ENCODE measurements at places on chromosomes 1 and 21. TPM values are rescaled to one million over a fixed set of nuclear protein-coding genes. Genes with fewer than 3 reads are reported as not detected.

TMEM61 gene
- polyA plus RNA-seq = 1.3 TPM

BRWD1 gene
- 48.4 TPM for polyA plus RNA-seq

SPRR2F gene
- polyA plus RNA-seq = not detected

ERICH3 gene
- polyA plus RNA-seq = 0.76 TPM

SERINC2 gene
- 51.2 TPM for polyA plus RNA-seq

HJV gene
- 0.16 TPM for polyA plus RNA-seq

HRNR gene
- 1.1 TPM for polyA plus RNA-seq

AMY1A gene
- not detected for polyA plus RNA-seq

EXO5 gene
- polyA plus RNA-seq = 12.3 TPM

DNA sequence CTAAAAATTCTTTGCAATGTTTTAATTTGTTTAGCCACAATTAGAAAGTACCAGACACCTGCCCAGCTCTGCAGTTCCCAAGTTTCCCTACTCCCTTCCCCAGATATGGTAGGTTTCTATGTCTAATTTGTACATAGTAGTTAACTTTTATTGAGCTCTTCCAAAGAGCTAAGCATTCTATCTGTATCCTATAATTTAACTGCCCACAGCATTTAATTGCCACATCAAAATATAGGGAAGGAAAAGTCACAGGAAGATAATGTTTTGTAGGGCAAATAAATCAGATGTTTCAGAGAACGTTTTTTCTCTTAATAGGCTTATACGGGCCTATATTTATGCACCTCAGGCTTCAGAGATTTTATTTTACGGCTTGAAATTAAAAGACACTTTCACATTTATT lies 15.7 kb upstream of the FMO3 start:
- no peak for DNase-seq

- DNase-seq = no peak
Measured at GRCh38 chr1:246533371-246533905, 26.4 kb upstream of the SMYD3 start.

DNA sequence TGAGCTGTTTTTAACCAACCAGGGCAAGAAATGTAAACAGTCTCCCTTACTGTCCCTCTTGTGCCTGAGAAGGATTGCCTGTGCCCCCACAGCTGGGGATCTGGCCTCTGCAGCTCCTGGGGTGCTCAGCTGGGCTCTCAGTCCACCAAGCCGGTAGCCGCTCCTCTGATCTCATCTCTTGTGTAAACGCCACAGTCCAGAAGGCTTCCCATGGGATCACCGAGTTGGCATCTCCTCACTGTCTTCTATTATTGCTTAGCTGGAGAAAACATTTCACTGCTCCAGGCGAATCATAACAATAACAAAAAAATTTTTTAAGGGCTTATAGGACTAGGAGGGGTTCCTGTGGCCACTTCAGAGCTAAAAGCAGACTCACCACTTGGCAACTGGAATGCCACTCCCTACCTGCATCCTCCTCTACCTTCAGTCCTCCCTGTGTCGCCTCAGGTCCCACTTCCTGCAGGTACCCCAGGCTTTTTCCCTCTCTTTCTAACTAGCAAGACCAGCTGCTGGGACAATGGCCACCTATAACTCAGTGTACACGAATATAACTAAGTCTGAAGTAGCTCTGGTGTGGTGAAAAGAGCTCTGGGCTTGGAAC lies 75.8 kb downstream of the ATP1A1 start:
- DNase-seq = no peak

DNA sequence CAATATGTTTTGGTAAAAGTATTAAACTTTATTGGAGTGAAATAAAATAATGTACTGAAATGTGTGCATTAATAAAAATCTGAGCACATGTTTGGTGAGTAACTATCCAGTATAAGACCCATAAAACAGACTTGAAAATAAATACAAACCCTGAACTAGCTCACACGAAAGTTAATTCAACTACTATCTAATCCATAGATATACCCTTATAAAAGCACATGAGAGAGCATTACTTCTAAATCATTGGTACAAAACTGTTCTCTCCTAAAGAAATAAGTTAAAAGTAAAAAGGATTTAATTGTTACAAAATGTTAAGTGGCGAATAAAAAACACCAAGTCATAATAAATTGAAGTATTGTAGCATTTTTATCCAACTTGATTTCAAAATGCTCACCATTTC lies 295.6 kb downstream of the PTPRC start:
- no peak for DNase-seq

DNA sequence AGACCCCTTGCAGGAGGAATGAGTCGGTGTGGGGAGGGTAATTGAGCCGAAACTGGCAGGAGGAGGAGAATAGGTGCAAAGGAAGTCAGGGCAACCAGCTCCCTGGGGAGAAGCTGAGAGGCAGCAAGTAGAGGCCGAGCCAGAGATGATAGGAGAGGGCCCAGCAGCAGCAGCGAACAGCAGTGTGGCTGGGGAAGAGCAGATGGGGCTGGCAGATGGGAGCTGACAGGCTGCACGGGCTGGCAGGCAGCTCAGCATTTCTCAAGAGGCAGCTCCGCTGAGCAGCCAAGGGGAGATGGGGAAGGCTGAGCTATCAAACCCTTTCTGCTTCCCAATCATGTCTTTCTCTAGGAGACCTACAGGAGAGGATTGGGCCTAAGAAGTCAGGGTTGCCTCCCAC lies 158.2 kb downstream of the TRIM33 start:
- DNase-seq = no peak

DNA sequence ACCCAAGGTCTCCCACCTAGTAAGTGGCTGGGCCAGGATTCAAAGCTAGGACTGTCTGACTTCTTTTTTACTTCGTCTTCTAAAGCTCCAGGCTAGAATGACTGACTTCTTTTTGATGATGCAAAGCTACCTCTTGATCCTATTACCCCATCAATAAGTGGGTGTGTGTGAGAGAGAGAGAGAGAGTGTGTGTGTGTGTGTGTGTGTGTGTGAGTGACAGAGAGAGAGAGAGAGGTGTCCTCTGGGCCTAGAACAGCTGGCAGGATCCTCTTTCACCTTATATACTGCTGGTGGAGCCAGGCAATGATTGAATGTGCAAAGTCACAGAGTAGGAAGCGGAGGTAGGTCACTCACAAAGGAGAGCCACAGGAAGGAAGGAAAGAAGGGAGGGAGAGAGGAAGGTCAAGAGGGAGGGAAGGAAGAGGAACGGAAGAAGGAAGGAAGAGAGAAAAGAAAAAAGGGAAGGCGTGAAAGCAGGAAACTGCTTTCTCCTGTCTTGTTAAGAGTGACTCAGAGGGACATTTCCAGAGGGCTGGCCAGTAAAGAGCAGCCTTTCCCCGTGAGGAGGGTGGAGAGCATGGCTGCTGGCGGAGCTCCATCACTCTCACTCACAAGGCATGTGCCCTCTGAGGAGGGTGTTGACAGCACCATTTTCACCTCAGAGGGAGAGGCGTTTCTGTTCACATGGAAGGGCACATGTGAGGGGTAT lies 68.9 kb downstream of the CDC7 start:
- no peak for DNase-seq

GRCh38 chr21:36507397-36508018 lies 27.6 kb upstream of the CLDN14 start:
- no peak for DNase-seq

GRCh38 chr1:225613006-225613405 lies 39.9 kb downstream of the ENAH start:
- DNase-seq = no peak

DNA sequence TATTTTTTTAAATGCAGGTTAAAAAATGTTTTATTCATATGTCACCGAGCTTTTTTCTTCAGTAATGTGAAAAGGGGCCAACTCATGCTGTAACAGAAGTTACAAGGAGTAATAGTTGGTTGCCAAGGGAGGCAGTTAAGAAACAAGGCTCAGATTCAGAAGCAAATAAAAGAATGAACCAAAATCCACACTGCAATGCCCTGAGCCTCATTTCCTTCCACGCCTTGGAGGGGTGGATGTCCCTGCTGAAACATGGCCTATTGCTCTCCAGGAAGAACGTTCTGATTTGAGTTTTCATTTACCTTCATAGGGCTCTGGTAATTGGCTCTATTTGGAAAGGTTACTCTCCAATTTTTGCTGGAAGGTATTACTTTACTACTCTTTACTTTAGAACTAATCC lies 24.4 kb downstream of the ALG14 start:
- DNase-seq = no peak

GRCh38 chr1:36349839-36350238 lies 26.4 kb upstream of the EVA1B start:
- DNase-seq = no peak

- no peak for DNase-seq
Measured at GRCh38 chr1:111582644-111583618, 36.7 kb upstream of the RAP1A start.

GRCh38 chr1:89996450-89997110 lies 1.7 kb downstream of the ZNF326 start:
- DNase-seq = no peak

GRCh38 chr1:183970516-183971300 lies 66.8 kb downstream of the COLGALT2 start:
- DNase-seq = no peak

GRCh38 chr21:45071874-45072737 lies 2.3 kb upstream of the ADARB1 start:
- DNase-seq = no peak

DNA sequence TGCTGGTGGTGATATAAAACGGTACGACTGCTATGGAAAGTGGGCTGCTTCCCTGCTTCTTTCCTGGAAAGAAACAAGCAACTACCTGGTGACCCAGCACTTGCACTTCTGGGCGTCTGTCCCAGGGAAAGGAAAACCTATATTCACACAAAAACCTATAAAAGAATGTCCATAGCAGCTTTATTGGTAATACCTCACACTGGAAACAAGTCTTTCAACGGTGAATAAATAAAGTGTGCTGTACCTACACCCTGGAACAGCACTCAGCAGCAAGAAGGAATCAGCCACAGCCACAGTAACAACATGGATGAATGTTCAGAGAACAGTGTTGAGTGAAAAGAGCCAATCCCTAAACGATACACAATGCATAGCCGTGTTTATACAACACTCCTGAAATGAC lies 19.9 kb downstream of the SLC19A1 start:
- no peak for DNase-seq

GRCh38 chr1:246689409-246690008 lies 34.7 kb upstream of the SCCPDH start:
- no peak for DNase-seq

- DNase-seq = no peak
Measured at GRCh38 chr1:25515033-25515432, 28.4 kb upstream of the LDLRAP1 start.

DNA sequence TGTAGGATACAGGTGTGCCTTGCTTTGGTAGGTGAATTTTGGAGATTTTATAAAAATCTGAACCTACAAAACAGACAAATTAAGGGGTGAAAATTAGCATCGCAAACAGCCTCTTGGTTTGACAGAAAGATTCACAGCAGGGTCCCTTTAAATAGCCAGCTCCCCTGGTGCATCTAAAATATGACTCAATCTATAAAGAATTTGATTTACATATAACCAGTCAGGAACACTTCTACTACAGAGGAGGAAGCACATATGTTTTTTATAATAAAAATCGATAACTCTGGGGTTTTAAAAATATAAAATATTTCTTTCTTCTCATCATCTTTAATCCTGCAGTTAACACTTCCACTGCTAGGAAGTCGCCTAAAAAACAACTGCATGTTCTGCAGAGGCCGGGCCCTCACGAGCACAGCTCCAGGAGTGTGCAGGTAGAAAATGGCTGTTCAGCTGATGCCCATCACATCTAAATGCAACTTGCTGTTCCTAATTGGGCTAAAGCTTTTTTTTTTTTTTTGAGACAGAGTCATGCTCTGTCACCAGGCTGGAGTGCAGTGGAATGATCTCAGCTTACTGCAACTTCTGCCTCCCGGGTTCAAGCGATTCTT lies 203.4 kb downstream of the HS2ST1 start:
- no peak for DNase-seq

DNA sequence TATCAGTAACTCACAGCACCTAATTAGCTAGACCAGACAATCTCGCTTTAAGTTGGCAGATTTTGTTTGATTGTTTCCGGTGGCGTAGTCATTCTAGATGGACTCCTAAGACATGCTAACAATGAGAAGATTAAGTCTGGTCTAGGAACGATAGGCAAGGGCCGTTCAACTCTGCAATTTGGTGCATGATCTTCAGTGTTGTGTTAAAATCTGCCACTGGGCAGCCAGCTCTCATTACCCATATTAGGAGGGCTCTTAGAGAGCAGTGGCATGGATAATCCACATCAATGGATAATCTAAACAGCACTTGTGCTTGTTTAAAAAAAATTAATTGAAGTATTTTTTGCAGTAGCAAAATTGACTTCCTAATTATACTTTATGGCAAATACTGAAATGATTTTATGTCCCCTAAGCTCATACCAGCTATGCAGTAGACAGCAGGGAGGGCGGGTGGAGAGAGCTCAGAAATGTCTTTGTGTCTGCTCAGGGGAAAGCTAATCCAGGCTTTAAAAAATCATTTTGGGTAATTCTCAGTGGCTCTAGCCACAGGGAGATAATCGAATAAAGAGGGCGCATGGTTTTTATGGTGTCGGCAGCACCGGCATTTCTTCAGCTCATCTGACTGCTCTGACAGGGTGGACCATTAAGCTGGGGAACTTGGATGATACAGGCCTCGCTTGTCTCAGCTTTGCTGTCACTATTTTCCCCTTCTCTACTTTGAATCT lies 48.5 kb upstream of the IKBKE start:
- no peak for DNase-seq

DNA sequence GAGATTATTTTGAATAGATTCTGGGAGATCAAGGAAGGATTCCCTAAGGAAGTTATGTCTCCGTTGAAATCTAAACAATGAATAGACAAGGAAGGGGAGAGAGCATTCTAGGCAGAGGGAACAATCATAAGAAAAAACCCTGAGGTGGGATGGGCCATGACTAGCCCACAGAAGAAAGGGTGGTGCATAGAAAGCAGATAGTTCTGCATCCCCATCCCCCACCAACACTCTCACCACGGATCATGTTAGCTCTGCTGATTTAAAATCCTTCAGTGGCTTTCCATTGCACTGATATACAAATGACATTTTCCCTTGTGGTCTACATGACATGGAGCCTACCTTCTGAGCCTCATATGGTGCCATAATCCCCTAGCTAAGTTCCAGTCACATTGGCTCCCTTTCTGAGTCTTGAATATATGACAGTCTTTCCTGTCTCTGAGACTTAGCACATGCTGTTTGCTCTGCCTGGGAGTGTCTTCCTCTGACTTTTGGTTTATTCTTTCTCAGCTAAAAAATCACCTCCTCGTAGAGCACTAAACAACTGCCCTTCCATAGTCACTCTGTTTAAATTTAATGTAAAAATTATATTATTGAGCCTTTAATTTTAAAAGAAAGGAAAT lies 15.2 kb downstream of the SCMH1 start:
- DNase-seq = no peak

DNA sequence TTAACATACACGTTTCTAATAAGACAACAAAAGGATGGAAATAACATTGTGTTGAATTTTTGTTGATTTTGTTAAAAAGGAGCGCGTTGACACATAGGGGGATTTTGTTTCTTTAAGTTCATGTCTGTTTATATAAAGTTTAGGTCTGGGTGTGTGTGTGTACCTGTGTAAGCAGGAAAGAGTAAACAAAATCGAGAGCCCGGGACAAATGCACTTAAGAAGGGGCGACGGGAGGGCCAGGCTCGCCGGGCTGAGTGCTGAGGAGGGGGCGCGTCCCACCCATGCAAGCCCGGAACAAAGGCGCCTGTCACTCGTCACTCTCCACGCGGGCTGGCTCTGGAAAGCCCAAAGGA lies 28.8 kb upstream of the TRIM17 start:
- no peak for DNase-seq
